Activated CD4-positive, alpha-beta T cell treated with anti-CD3 and anti-CD28 coated beads, Interleukin-2, amount 50 U/mL, for 4 hours (primary cell): ENCODE measurements at places on chromosomes 11 and 22.

GRCh38 chr22:49719046-49719445 lies 108.6 kb downstream of the BRD1 start:
- DNase-seq, result no peak

DNA sequence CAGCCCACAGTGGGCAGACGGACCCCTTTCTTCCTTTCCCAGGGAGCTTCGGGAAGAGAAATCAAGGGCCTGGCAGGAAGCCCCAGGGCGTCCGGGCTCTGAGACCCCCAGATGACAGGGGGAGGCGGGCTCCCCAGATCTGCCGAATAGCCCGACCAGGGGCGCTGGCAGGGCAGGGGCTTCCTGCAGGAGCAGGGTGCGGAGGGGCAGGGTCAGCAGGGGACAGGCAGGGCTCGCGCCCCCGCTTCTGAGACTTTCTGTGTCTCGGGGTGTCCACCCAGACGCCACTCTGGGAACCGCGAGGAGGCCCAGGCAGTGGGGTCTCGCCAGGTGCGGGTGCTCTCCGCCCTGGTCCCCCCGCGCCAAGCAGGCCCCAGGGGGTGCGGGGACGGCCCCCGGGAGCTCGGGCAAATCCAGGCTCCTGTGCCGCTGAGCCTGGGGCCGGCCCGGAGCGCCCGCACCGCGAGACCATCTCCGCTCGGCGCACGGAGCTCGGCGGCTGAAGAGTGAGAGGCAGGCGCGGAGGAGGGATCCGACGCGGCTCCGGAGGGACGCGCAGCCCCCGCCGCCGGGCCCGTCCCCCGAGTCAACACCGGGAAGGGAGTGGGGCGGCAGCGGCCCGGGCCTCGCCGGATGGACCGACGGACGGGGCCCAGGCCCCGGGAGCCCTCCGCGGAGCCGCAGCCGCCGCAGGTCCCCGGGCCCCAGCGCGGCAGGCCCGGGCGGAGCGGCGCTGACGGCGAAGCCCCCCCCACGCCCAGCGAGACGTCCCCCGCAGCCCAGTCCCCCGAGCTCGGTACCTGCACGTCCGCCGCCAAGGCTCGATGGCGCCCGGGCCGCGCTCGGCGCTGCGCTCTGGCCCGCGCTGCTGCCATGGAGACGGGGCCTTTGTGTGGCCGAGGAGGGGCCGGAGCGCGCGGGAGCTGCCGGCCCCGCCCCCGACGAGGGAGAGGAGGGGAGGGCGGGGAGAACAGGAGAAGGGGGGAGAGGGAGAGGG lies at the start of gene PLXNB2:
PLXNB2 (minus strand) TSS at position 894 of the 997 bp plus-strand sequence. CDS start 17,062 bp downstream, outside the sequence.
- no peak for DNase-seq

DNA sequence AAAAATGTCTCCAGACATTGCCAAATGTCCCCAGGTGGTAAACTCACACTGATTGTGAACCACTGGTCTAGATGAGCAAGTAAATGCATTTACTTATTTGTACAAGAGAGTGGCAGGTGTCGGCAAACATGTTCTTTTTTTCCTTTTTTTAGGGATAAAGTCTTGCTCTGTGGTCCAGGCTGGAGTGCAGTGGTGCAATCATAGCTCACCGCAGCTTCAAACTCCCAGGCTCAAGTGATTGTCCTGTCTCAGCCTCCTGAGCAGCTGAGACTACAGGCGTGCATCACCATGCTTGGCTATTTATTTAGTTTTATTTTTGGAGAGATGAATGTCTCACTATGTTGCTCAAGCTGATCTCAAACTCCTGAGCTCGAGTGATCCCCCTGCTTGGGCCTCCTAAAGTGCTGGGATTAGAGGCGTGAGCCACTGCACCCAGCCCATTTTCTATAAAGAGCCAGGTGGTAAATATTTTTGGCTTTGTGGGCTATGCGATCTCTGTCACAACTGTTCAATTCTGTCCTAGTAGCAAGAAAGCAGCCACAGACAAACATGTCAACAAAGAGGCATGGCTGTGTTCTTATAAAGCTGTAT lies 1.4 kb downstream of the VPREB1 start:
- no peak for DNase-seq

DNA sequence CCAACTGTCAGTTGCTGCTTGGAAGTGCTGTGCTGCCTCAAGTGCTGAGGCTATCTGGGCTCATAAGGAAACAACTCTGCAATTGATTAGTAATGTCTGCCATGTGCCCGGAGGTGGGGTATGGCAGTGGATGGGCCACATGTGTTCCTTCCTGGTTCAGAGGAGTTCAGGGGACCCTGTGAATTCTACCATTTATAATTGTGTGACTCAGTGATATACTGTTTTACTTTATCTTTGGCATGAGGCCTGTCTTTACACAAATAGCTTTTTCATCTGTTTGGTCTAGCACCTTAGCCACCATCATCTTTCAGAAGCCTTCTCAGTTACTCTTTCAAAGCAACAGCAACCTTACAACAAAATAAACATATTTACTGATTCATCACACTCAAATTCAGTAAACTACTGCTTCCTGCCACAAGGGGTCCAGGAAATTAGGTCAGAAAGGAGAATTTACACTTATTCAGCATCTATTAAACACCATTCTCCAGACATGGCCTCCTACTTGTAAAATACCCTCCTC lies 20.9 kb downstream of the DKK3 start:
- DNase-seq, result no peak

- no peak for DNase-seq
Observed at GRCh38 chr11:73402834-73403185, 26.6 kb downstream of the RELT start.

GRCh38 chr11:114059278-114059983 lies at the start of gene ZBTB16:
Gene ZBTB16, plus strand, starts transcription at chr11:114059711. Its CDS starts 3,590 bp downstream, at chr11:114063301.
- DNase-seq, result peak; percentile 48

- DNase-seq, result no peak
Observed at GRCh38 chr11:130737866-130738431, 178.3 kb downstream of the SNX19 start.
